ENCODE measurements at places on chromosomes 16 and 17.
A peak's percentile ranks its signal among the peaks of the same experiment; 100 is the strongest.

DNA sequence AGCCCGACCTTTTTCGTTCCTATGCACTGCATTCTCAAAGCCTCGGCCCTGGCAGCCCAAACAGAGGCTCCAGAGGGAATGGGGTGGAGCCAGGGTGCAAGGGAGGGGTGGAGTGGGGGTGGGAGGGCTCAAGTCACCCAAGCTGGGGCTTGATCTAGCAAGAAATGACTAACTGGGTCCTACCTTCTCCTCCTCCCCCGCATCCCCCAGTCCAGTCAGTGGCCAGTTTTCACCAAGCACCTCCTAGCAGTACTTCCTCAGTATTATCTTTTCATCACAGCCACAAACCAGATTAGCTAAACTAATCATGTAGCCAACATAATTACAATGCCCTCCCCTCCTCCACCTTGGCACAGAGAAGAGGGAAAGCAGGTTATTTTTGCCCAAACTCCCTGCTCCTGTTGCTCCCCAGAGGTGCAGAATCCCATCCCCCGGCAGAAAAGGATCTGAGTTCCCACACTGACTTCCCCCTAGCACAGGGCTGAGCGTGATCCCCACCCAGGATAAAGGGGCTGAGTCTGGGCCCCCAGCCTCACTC, 2.2 kb downstream of the JUP start:
- no peak for DNase-seq

DNA sequence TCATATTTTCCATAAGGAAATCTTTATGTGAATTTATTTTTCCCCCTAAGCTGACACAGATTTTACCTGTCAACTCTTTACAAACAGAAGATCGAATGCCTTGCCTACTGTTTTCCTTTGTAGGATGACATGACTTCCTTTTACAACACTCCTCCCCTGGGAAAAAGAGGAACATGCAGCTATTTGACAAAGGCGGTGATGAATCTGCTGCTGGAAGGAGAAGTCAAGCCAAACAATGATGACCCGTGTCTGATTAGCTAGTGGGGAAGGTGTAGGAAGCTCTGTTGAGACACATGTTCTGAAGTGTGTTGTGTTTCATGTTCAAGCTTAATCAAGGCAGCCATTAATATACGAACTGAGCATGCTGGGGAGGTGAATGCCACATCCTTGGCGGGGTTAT, 238.0 kb downstream of the PHKB start:
- DNase-seq, result no peak

- no peak for DNase-seq
Observed at GRCh38 chr16:5922686-5923085, 825.1 kb upstream of the EEF2KMT start.

DNA sequence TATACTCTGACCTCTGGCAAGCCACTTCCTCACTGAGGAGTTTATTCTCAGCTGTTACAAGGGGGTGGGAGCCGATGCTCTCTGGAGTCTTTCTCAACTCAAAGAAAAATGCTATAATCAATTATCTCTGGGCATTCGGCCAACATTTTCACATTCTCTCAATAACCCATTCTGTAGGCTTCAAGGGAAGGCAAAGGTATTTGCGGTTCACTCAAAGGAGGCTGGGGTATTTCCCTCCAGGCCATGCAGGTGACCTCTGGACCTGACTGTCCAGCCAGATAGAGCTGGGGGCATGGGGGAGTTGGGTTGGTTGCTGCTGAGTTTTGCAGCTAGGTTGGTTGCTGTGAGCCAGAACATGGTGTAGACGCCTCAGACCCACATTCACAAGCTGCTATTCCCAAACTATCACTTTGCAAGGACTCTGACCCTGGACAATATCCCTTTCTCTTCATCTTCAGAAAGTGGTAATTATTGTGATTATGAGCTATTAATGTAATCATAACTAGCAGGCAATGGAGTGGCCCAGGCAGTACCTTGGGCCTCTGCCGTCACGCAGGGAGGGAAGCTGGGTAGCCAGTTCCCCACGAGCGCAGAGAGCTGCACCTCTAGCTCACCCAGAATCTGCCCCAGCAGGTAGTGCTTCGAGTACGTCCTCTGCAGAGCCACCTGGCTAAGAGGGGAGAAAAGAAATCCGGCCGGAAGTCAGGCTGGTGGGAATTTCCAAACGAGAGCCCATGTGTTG, 42.1 kb downstream of the AIPL1 start:
- DNase-seq, result no peak

DNA sequence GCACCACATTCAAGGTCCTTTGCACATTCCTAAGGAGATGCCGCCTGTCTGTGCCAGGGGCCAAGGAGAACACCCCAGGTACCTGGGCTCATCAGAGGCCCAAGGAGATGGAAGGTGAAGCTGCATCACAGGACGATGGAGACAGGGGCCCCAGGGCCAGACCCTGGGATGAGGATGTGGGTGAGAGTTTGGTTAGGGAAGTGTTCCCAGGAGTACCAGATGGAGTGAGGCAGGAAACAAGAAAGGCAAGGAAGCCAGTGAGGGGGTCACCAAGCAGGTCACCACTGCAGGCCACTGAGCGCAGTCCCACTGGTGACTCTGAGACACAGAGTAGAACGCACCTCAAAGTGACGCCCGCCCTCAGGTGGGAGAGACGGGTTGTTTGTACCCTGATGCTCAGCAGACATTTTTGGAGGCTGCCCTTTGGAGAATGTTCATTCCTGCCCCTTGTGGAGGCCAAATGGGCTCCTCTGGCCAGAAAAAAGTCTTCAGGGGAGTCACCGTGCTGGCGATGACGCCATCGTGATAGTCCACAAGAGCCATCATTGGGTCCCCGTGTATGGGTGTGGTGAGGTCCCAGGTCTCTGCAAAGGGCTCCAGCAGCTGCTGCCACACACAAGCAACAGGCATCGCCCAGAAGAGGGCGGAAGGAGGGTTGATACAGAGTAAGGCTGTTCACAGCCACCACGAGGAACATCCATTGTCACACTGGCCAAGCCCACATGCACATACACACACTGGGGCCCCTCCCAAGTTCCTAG, 57.5 kb downstream of the BEAN1 start:
- no peak for DNase-seq

DNA sequence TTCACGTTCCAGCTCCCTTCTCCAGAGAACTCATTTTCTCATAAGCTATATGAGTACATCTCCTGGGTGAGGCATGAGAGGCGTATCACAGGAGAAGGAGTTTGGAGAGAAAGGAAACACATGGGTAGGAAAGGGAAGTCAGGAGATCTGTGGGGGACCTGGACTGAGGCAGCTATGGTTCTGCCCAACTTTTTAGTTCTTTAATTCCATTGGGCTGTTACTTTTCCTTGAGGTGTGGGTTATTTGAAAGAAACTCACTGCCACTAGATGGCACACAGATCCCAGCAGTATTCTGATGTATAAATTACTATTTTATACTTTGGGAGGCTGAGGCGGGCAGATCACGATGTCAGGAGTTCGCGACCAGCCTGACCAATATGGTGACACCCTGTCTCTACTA, 63.6 kb downstream of the NUP93 start:
- DNase-seq, result no peak

DNA sequence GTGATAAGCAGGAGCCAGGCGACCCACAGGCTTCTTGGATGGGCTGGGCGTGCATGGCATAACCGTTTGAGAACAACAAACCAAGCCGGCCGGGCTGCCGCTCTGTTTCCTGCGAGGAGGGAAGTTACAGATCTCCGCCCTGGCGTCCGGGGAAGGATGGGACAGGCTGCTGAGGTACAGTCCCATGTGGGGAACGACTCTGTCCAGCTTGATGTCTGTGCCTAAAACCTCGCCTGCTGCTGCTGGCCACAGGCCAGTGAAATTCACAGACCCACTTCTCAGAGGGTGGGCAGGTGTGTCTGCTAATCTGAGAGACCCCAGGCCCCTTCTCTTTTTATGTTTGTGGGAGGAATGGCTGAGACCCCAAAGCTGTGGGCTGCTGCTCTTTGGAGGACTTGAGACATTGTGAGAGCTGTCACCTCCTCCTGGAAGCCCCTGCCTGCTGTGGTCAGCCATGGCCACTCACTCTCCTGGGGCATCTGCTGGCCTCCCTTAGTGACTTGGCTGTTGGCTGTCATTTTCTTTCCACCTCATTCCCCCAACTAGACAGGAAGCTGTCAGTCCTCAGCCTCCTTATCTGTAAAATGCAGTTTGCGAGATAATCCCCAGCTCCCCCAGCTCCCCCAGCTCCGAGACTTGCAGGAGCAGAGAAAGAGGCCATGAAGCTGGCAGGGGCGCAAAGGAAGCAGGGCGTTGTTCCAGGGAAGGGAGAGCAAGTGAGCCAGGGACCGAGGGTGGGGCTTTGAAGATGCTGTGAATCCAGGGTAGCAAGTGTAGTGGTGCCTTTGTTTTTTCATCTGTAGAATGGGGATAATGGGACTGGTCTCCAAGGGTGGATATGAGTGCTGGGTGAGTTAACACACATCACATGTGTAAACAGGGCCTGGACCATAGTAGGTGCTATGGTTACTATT, 51.0 kb downstream of the CMIP start:
- DNase-seq, result no peak

- no peak for DNase-seq
Observed at GRCh38 chr17:22128723-22129122, 436.4 kb downstream of the KCNJ18 start.

DNA sequence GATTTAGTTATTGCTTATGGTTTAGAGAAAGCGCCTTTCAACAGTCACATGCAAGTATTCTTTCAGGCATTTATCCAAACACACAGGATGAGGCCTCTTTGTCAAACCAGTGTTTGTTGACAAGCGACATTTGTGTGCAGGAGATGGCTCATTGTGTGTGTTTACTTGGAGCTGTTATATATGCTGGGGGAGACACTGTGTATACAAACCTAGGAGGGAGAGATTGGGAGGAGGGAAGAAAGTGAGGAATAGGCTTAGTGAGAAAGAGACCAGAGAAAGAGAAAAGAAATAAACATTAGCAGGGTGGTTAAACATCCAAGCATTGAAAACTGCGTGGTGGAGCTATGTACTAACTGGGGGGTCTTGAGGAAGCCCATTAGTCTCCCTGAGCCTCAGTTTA, 437.6 kb downstream of the MAF start:
- DNase-seq, result no peak

GRCh38 chr17:57130708-57131461, 45.8 kb downstream of the AKAP1 start:
- peak; percentile 64 for DNase-seq

DNA sequence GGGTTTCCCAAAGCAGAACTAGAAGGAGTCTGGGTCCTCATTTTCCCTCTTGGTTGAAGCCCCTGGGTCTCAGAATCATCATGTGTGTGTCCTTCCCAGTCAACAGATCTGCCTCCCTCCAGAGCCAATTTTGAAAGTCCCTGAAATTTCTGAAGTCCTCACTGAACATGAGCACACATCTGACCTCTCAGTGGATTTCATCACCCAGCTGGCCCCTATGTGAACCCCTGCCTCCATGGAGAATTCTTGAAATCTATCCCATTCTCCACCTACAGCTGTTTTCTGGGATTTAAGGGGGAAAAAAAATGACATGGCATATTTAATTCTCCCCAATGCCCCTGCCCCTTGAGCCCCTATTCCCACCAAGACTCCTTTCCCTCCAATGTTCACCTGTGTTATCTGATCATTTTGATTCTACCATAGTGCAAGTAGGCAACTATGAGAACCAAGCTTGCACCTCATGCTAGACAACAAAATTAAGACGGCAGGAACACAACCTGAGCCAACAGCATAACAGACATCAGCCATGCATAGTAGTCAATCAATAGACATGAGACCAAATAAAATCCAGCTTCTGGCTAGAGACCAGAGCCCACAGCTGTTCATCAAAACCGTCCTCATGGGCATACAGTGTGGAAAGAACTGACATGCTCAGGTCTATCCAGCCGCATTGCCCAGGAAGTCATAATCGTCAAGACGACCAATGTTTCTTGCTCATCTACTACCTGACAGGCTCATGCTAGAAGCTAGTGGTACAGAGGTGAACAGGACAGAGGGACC, 14.9 kb downstream of the SOX9 start:
- no peak for DNase-seq

- DNase-seq, result no peak
Observed at GRCh38 chr17:81808778-81809555, 5.0 kb downstream of the GCGR start.

GRCh38 chr17:27664606-27664965, 33.6 kb downstream of the LGALS9 start:
- no peak for DNase-seq

DNA sequence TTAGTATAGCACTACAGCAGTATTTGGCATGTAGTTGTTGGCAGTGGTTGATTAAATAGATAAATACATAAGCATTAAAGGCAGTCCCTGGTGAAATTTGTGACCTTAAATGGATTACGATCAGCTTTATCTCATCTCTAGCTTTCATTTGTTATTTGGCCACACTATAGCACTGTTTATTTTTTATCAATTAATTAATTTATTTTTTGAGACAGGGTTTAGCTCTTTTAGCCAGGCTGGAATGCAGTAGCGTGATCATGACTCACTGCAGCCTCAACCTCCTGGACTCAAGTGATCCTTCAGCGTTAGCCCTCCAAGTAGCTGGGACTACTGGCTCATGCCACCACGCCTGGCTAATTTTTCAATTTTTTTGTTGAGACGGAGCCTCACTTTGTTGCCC, 18.7 kb upstream of the ARHGAP17 start:
- no peak for DNase-seq

DNA sequence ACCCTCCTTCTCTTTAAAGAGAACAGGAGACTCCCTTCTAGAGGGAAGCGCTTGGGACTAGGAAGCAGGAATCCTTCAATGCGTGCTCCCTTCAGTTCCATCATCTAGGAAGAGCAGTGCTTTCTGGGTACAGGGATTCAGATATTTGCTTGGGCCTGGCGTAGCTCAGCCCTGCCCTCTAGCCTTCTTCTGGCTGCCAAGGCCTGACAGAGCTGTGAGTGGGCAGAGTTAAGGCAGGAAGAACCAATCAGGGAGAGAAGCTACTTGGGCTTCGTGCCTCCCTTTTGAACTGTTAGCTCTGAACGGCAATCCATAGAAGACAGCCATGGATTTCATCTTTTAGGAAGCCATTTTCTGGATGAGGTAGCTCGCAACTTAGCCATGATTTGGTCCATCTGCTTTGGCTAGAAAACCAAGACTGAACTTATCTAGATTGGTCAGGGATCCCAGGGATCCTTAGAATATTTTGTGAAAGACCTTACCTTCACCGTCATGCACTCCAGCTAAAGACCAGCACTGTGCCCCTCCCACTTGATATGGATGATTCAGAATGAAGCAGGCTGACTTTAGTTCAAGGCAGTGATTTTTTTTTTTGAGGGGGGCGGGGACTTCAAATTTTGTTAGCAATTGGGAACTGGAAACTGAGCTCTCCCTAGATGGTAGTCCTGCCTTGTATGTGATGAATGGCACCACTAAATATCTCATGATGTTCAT, 2.5 kb upstream of the CORO6 start:
- no peak for DNase-seq

DNA sequence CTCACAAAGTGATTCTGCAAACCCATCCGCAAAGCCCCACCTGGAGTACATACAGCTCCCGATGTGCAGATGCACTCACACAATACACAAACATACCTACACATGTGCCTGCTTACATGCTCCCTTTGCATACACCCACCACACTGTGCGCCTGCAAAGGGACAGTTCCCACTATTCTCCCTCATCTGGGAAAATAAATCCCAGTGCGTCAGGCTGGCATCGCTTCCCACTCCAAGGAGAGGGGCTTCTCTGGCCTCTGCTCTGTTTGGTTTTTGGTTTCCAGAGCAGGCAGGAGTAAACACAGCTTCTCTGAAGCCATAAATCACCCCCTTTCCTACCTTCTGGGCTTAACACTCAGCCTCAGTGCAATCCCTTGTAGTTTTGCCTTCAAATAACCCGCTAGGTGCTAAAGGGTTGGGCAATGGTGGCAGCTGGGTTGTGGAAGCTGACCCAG, 14.7 kb downstream of the HOXB4 start:
- no peak for DNase-seq

Measured in central memory CD4-positive, alpha-beta T cell (primary cell).